ENCODE measurements at places on chromosomes 4 and X.

DNA sequence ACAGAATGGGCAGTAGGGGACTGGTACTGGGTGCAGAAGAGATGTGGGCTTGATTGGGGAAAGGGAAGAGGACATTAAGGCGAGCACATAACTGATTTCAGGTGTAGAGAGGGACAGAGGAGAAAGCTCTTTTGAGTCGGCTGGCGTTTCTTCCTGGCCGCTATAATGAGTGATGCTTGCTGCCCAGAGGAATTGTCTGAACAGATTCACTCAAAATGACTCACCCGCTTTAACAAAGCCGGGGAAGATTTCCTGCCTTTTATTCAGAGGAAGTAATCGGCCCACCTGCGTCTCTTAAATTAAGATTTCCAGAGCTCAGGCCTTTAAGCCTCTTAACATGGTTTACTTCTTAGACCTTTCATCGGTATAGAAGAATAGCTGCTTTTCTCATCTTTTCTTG lies 102.1 kb upstream of the AP1S2 start:
- peaks cover 5% of the 10 kb centered on the region for H3K4me1 ChIP-seq
- no peak for DNase-seq
- H3K27ac ChIP-seq, result no peak overlapping the region
- no peak overlapping the region for H3K4me3 ChIP-seq
- no peaks in the 10 kb centered on the region for H3K27me3 ChIP-seq

DNA sequence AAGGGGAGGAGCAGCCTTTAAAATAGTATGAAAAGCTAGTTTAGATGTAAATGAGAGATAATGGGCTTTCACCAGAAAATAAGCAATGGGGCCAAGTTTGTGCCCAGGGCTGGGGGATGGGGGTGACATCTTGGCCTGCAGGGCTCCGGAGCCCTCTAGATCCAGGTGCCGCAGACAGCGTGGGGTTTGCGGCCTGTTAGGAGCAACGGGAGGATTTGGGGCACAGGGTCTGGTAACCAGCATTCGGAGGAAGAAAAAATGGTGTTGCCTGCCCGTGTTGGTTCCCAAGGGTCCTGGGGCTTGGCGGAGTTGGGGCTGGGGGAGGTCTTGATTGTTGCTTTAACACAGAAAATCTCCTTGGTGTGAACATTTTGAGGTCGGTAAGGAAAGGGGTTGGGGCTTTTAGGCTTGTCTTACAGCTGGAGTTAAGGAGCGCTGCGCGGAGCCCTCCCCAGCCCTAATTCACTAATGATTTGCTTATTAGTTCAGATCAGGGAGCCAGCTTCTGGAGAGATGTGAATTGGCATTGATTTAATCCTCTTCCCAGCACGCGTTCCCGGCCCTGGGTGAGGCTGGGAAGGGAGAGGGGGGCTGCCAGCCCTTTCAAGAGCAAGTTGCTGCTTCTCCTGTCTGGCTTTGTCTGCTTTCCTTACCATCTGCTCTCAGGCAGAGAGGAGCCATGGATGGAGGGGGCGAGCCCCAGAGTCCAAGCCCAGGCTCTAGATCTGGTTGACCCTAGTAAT lies 443.4 kb downstream of the BCOR start:
- H3K27me3 ChIP-seq, result peaks cover 15% of the 10 kb centered on the region
- H3K4me3 ChIP-seq, result no peak overlapping the region
- no peak overlapping the region for H3K27ac ChIP-seq

DNA sequence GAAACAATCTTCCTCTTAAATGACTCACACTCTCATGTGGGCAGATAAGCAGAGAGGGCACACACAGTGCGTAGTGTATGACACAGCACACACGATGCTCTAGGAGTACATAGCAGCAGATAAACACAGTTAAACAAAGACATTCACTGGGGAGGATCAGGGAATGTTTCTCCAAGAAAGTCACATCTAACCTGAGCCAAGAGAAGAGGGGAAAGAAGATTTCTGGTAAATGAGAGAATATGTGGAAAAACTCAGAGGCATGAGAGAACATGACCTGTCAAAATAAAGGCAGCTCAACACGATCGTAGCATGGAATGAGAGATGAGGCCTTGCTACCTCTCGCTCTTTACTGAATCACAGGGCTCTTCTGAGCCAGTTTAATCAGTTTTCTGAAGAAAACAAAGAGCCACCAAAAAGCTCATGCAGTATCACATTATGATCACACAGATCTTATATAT lies 251.0 kb downstream of the ANK2 start:
- no peaks in the 10 kb centered on the region for H3K36me3 ChIP-seq
- no peaks in the 10 kb centered on the region for H3K4me1 ChIP-seq
- DNase-seq, result no peak
- no peaks in the 10 kb centered on the region for H3K27me3 ChIP-seq
- H3K4me3 ChIP-seq, result no peak overlapping the region

DNA sequence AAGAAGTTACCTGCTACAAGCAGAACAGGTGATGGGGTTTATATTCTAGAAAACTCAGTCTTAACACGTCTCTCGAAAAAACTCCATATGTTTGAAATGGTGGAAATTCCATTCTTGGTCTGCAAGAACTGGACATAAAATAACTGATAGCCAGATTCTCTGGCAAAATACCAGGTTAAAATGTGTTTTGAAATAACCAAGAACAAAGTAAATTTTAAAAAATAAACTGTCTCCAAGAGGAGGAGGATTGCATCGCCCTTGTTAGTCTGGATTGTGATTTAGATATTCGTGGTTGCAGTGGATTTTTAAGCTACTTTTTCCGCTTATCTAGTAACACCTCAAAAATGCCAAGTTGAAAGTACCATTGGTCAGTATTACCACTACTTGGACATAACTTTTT lies 40.8 kb downstream of the CENPU start:
- no peak overlapping the region for H3K27ac ChIP-seq
- no peak for DNase-seq
- no peak overlapping the region for H3K4me3 ChIP-seq
- no peaks in the 10 kb centered on the region for H3K27me3 ChIP-seq
- peaks cover 9% of the 10 kb centered on the region for H3K36me3 ChIP-seq
- H3K4me1 ChIP-seq, result no peaks in the 10 kb centered on the region

- no peak overlapping the region for H3K27ac ChIP-seq
- no peak overlapping the region for H3K4me3 ChIP-seq
- H3K36me3 ChIP-seq, result no peaks in the 10 kb centered on the region
- H3K27me3 ChIP-seq, result no peaks in the 10 kb centered on the region
Measured at GRCh38 chr4:181194096-181194495, 1049.1 kb upstream of the TENM3 start.

DNA sequence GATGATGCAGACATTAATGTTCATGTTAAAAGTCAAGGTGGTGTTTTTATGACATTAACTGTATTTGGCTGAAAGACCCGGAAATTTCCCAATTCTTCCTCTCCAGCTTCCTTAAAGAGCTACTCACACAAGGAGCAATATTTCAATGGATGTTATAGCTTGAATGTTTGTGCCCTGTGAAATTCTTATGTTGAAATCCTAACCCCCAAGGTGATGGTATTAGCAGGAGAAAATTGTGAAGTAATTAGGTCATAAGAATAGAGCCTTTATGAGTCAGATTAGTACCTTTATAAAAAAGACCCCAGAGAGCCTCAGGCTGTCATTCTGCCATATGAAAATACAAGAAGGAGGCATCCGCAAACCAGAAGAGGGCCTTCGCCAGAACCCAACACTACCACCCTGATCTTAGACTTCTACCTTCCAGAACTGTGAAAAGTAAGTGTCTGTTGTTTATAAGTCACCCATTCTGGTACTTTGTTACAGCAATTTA lies 3.6 kb downstream of the TLR1 start:
- peaks cover 61% of the 10 kb centered on the region for H3K36me3 ChIP-seq
- H3K4me3 ChIP-seq, result peak overlapping the region; percentile 29
- H3K4me1 ChIP-seq, result peaks cover 57% of the 10 kb centered on the region
- no peak for DNase-seq
- H3K27me3 ChIP-seq, result no peaks in the 10 kb centered on the region

DNA sequence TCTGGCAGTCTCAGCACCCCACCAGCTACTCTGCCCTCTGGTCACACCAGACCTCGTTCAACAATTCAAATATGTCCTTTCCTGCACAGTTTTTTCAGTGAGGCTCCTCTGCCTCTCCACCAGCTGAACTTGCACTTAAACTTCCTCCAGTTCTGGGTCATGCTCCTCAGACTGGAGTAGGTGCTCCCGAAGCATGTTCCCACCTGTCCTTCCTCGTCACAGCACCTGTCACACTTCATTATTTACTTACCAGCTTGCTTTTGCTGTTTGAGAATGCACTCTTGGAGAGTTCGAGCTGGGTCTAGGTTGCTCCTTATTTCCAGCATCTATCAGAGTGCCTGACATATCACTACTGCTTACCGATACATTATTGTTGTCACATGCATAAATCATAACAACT lies 144.8 kb upstream of the TTC29 start:
- no peak for DNase-seq
- peaks cover 20% of the 10 kb centered on the region for H3K27me3 ChIP-seq
- no peaks in the 10 kb centered on the region for H3K36me3 ChIP-seq

- H3K27me3 ChIP-seq, result no peaks in the 10 kb centered on the region
- H3K27ac ChIP-seq, result no peak overlapping the region
- H3K36me3 ChIP-seq, result no peaks in the 10 kb centered on the region
- peaks cover 66% of the 10 kb centered on the region for H3K4me1 ChIP-seq
- peak overlapping the region; percentile 57 for H3K4me3 ChIP-seq
- DNase-seq, result no peak
Measured at GRCh38 chrX:24153796-24154189, 4.3 kb downstream of the ZFX start.

- no peaks in the 10 kb centered on the region for H3K4me1 ChIP-seq
- H3K36me3 ChIP-seq, result no peaks in the 10 kb centered on the region
- H3K4me3 ChIP-seq, result no peak overlapping the region
- H3K27me3 ChIP-seq, result no peaks in the 10 kb centered on the region
Measured at GRCh38 chr4:94038195-94038594, 169.5 kb upstream of the SMARCAD1 start.

GRCh38 chrX:133448512-133449076 lies 33.3 kb upstream of the GPC4 start:
- no peak overlapping the region for H3K4me3 ChIP-seq
- DNase-seq, result no peak
- no peaks in the 10 kb centered on the region for H3K36me3 ChIP-seq
- peaks cover 7% of the 10 kb centered on the region for H3K27me3 ChIP-seq

DNA sequence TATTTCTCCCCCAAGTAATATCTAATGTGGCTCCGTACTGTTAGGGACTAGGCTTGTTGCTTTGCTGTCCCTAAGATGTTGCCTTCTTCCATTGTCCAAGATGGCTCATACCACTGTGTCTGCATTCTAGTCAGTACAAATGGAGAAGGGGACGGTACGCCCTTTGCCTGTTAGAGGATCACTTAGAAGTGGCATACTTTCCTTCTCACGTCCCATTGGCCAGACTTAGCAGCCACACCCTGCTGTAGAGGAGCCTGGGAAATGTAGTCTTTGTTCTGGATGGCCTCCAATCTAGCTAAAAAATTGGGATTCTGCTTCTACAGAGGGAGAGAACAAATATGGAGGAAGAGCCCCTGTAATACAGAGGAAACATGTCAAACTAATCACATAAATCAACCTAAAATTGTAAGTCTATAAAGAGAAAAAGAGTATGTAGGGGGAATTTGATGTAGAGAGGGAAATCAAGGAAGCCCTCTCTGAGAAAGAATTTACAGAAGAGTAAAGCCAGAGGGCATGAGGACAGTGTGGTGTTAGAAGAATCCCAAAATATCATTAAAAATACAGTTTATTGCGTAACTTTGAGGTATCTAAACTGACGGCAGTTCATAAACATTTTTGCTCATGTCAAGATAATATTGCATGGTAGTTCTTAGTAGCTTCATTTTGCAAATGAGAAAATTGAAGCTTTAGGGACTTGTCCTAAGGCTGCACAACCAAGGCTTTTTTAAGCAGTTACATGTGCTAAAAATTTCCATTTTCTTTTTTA lies 15.1 kb downstream of the PRIMPOL start:
- DNase-seq, result no peak
- H3K4me1 ChIP-seq, result peaks cover 12% of the 10 kb centered on the region
- no peak overlapping the region for H3K4me3 ChIP-seq
- H3K27me3 ChIP-seq, result no peaks in the 10 kb centered on the region

DNA sequence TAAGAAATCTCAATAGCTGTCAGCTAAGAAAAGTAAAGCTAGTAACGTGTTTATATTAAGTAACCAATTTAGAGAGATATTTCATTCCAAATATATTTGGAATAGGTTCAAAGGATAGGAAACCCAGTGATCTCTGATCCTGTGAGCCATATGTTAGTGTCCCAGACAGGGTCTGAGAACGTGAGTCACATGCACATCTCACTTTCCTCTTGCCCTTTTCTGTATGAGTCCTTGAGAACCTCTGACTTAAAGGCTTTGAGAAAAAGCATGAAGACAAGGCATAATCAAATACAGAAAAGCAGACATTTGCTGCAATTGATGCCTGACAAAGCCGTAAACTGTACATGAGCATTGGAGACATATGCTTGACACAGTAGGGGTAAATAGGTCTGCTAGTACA lies 655.1 kb upstream of the ADGRL3 start:
- H3K36me3 ChIP-seq, result no peaks in the 10 kb centered on the region
- DNase-seq, result no peak
- H3K4me3 ChIP-seq, result no peak overlapping the region
- H3K4me1 ChIP-seq, result no peaks in the 10 kb centered on the region
- no peak overlapping the region for H3K27ac ChIP-seq
- no peaks in the 10 kb centered on the region for H3K27me3 ChIP-seq

DNA sequence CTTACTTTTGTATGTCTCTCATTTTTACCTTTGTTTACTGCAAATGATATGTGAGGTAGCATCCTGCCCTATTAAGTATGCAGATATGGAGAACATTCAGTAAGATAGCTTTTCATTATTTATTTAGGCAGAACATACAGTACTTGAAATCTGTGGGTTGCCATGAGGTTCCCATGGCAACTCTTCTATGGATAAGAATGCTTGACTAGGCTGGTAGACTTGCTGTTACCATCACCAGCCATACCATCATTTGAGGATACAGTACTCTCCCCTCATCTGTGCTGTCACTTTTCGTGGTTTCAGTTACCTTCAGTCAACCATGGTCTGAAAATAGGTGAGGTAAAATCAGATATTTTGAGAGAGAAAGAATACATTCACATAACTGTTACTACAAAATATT lies 56.7 kb downstream of the NAF1 start:
- peaks cover 15% of the 10 kb centered on the region for H3K4me1 ChIP-seq
- no peaks in the 10 kb centered on the region for H3K36me3 ChIP-seq
- H3K27me3 ChIP-seq, result no peaks in the 10 kb centered on the region
- no peak overlapping the region for H3K27ac ChIP-seq

GRCh38 chr4:829761-830600 lies 4.1 kb upstream of the CPLX1 start:
- peaks cover 9% of the 10 kb centered on the region for H3K27me3 ChIP-seq
- DNase-seq, result no peak
- H3K4me3 ChIP-seq, result no peak overlapping the region
- H3K4me1 ChIP-seq, result peaks cover 12% of the 10 kb centered on the region
- H3K36me3 ChIP-seq, result no peaks in the 10 kb centered on the region
- H3K27ac ChIP-seq, result no peak overlapping the region

DNA sequence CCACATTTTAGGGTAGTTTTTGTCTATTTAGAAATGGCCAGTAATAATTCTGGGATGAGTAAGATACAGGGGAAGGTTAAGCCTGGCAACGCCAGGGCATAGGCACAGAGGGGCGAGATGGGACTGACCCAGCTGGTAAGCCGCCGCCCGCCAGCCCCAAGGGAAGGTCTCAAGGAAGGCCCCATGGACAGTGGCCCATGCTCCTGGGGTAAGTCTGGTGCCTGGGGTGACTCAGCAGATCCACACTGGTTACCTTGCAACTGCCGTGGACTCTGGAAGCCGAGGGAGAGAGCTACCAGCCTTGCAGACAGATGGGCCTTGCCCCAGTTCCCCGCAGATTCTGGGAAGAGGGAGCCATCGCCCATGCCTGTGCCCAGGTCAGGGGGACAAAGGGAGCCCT lies 179.4 kb downstream of the AFAP1 start:
- no peaks in the 10 kb centered on the region for H3K36me3 ChIP-seq
- no peak overlapping the region for H3K4me3 ChIP-seq
- H3K27me3 ChIP-seq, result no peaks in the 10 kb centered on the region
- DNase-seq, result no peak
- no peak overlapping the region for H3K27ac ChIP-seq

Measured in naive B cell (primary cell).